ENCODE measurements at places on chromosomes 13 and 19. TPM values are rescaled to one million over a fixed set of nuclear protein-coding genes. Genes with fewer than 3 reads are reported as not detected.

RDH8 gene
- total RNA-seq = not detected

SIAH3 gene
- not detected for total RNA-seq

CEACAM3 gene
- not detected for total RNA-seq

SGTA gene
- total RNA-seq = 27.4 TPM

RASA3 gene
- 37.4 TPM for total RNA-seq

SERP2 gene
- total RNA-seq = 3.0 TPM

KCNRG gene
- 9.5 TPM for total RNA-seq

ETV2 gene
- 0.87 TPM for total RNA-seq

IZUMO1 gene
- total RNA-seq = 0.43 TPM

SLC10A2 gene
- not detected for total RNA-seq

ZNF28 gene
- 18.0 TPM for total RNA-seq

ZNF71 gene
- total RNA-seq = 10.3 TPM

C1QTNF9B gene
- total RNA-seq = not detected

ELAVL1 gene
- 34.6 TPM for total RNA-seq

NCCRP1 gene
- not detected for total RNA-seq

CHAMP1 gene
- total RNA-seq = 5.4 TPM

CYP4F11 gene
- not detected for total RNA-seq

SYNGR4 gene
- total RNA-seq = not detected

MISP3 gene
- 0.22 TPM for total RNA-seq

OR7A5 gene
- not detected for total RNA-seq

KANK2 gene
- total RNA-seq = 95.8 TPM

ZNF134 gene
- 23.5 TPM for total RNA-seq

DKKL1 gene
- total RNA-seq = 0.43 TPM

ATP4B gene
- not detected for total RNA-seq

THAP8 gene
- 1.7 TPM for total RNA-seq

FAM124A gene
- total RNA-seq = 5.3 TPM

EPS8L1 gene
- total RNA-seq = 12.7 TPM

ZNF813 gene
- 7.3 TPM for total RNA-seq

All from dermis lymphatic vessel endothelial cell (primary cell).